Spinal cord (tissue), 10 donors: ENCODE measurements at places on chromosomes 6 and 20. TPM values are rescaled to one million over a fixed set of nuclear protein-coding genes. Genes with fewer than 3 reads are reported as not detected.
A peak's percentile ranks its signal among the peaks of the same experiment; 100 is the strongest.

RUNX2 gene
- total RNA-seq = 0.83 TPM

CAP2 gene
- total RNA-seq = 17.5 TPM

TINAG gene
- 0.10 TPM for total RNA-seq

GRCh38 chr6:132598473-132598872 lies 8.9 kb upstream of the TAAR5 start:
- no peak for DNase-seq

GRCh38 chr6:143026696-143027449 lies 33.8 kb upstream of the AIG1 start:
- DNase-seq = no peak

- peak; percentile 52 for DNase-seq
Measured at GRCh38 chr6:166381733-166382499, 824 bp downstream of the MPC1 start.

NCOA6 gene
- 19.2 TPM for total RNA-seq

DUSP15 gene
- total RNA-seq = 7.8 TPM

DNA sequence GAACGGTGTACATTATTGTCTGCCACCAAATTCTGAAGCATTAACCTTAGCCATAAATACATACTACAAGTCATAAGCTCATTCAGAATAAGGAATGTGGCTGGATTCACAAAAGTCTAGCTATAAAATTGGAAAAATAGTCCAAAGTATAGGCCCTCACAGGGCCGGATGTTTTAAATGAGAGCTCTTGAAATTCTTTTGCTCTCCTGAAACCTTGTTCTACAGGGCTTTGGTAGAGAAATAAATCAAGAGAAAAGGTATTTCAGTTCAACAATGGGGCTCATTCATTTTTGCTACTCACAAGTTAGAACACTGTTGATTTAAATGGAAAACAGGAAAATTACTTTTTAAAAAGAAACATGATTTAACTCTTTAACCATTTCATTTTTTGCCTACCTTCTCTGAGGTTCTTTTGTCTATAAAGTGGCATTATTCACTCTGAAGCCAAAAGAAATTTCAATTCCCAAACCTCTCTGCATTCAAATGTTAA lies 58.0 kb downstream of the PREP start:
- no peak for DNase-seq

GRCh38 chr20:536426-537010 lies 7.1 kb downstream of the CSNK2A1 start:
- no peak for DNase-seq

GRCh38 chr6:105896821-105897095 lies 189.4 kb upstream of the PRDM1 start:
- no peak for DNase-seq

GRCh38 chr20:2753461-2754040 lies 46.9 kb downstream of the CPXM1 start:
- DNase-seq = no peak

- DNase-seq = no peak
Measured at GRCh38 chr6:42503894-42504293, 52.2 kb upstream of the TRERF1 start.

SALL4 gene
- total RNA-seq = 1.3 TPM

DNA sequence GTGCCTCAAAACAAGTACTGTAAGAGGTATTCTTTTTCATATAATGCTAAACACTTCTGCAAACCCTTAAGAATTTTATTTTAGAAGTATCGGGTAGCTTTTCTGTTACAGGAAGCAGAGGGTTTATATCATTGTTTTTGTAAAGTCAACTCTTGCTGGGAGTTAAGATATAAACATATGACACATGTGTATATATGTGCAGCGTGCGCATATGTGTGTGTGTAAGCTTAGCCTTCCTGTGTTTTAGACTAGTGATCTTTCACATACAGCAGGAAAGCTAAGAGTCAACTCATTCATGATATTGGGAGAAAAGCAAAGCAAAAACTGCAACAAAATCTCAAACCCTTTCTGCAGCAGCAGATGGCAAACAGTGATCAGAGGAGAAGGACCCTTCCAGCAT lies 102.4 kb downstream of the ARID1B start:
- no peak for DNase-seq

DNA sequence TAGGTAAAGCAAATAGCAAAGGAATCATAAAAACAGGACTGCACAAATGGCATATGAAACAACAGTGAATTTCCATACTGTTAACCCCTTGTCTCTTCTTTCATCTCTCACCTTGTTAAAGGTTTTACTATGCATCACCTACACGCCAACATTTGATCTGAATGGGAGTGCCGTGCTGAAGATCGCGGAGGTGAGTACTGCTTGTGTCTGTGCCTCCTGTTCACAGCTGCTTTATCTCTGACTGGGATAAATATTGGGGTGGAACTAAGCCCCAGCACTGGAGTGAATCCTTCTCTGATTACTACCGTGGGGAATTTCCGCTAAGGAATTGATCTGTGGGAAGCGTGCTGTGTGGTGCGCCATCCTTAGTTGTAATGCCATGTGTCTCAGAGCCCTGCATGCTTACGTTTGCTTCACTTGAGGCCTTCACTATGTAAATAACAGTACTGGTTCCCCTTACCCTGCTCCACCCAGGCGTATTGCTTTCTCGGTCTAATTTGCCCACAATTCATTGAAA lies 11.4 kb upstream of the PBOV1 start:
- peak; percentile 54 for DNase-seq

ADTRP gene
- total RNA-seq = 0.88 TPM

CUL7 gene
- 36.1 TPM for total RNA-seq

- no peak for DNase-seq
Measured at GRCh38 chr20:37200926-37201826, 21.8 kb upstream of the MROH8 start.

DNA sequence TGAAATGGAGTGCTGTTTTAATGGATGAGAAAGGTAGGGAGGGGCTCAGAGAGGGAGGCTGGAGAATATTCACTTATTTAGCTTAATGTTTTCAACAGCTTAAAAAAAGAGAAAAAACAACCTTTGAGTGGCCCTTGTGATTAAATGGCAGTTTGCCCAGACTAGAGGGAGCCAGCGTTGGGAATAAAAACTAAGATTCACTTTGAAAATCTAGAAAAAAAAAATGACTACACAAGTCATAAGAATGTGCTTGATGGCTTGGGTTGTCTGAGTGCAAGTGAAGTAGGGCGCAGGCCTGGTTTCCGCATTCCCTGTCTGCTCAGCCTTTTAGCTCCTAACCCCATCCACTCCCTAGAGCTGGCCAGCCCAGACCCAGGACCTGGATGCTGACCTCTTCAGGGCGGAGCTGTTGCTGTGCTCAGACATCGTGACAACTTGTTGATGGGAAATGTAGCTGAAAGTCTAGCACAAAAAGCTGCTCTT lies 28.9 kb downstream of the UTRN start:
- DNase-seq = no peak

GRCh38 chr6:134630508-134631121 lies 312.7 kb upstream of the SGK1 start:
- DNase-seq = no peak

DNA sequence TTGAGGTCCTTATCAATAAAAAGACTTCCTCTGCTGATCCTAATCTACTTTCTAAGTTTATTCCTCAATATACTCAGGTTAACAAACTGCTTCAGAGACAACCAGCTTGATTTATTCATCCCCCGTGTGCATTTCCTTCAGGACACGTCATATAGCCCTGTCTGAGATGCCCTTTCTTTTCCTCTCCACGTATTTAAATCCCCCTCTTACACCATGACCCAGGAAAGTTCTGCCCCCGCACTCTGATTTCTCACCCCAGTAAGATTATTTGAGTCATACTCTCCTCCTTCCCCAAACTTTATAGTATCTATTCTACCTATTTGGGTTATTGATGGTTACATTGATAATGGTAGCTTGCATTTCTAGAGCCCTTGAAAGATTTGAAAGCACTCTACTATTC lies 9.8 kb upstream of the CGA start:
- no peak for DNase-seq

DNA sequence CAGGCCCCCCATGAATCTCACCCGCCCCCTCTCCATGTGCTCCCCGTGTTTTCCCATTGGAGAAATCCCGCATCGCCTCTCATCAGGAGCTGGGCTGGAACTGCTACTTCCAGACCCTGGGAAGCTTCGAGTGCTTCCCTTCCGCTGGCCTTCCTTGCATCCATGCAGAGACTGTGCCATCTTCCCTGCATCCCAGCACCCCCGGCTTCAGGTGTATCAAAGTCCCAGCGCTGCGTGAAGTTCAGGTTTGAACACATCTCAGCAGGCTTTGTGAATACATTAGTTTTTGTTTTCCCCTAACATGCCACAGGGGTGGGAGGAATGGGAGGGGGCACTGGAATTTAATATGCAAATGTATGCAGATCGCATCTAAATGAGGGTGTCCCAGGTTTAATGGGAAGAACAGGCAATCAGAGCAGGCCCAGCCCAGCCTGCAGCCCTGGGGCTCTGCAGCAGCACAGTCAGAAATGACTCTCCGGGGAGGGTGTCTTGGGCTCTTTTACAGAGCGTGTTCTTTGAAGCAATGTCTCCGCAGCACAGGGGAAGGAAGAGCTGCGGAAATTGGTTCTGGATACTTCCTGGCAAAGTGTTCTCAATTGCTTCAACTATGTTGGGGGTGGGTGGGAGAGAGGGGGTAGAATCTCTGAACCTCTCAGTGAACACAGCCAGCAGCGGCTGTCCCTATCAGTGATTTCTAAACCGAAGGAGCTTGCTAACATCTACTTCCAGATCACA lies 8.3 kb upstream of the MMP9 start:
- no peak for DNase-seq

GRCh38 chr6:36698871-36699271 lies 1.2 kb downstream of the RAB44 start:
- DNase-seq = no peak

DNA sequence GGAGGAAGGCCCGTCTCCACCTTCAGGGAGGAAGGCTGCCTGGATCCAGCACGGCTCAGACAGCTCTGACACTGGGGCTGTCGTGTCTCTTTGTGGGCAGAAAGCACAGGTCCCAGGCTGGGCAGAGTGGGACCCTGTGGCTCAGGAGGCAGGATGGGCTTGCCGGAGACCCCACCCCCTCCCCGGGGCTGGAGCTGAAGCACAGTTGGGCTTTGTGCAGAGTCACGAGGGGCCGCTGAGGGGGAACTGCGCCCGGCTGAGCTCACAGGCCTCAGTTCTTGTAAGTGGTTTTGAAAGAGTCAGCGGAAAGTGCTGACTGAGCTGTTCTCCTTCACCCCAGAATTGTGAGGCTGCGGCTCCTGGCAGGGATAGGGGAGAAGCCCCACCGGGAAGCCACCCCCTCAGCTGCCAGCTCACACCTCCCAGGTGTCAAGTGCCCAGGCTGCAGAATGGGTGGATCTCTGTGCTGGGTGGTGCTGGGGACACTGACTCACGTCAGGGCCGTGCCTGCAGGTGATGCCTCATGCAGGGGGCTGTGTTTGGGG lies 145.5 kb upstream of the RNF24 start:
- peak; percentile 86 for DNase-seq

DNA sequence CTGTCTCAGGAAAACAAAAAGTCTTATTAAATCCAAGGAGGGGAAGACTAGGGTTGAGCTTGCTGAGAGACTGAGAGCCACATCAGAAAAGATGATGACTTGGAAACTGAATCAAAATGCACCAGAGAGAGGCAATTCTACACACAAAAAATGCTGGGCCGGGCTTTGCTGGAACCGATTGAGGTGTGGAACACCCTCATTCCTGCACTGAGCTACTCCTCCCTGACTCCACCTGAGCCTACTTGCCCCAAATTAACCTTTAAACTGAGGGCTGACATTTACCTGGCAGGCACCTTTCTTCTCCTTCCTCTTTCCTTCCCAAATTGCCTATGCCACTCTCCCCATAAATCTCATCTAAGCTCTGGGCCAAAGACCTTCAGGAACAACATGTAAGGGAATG lies 40.8 kb upstream of the MBOAT1 start:
- DNase-seq = no peak

DNA sequence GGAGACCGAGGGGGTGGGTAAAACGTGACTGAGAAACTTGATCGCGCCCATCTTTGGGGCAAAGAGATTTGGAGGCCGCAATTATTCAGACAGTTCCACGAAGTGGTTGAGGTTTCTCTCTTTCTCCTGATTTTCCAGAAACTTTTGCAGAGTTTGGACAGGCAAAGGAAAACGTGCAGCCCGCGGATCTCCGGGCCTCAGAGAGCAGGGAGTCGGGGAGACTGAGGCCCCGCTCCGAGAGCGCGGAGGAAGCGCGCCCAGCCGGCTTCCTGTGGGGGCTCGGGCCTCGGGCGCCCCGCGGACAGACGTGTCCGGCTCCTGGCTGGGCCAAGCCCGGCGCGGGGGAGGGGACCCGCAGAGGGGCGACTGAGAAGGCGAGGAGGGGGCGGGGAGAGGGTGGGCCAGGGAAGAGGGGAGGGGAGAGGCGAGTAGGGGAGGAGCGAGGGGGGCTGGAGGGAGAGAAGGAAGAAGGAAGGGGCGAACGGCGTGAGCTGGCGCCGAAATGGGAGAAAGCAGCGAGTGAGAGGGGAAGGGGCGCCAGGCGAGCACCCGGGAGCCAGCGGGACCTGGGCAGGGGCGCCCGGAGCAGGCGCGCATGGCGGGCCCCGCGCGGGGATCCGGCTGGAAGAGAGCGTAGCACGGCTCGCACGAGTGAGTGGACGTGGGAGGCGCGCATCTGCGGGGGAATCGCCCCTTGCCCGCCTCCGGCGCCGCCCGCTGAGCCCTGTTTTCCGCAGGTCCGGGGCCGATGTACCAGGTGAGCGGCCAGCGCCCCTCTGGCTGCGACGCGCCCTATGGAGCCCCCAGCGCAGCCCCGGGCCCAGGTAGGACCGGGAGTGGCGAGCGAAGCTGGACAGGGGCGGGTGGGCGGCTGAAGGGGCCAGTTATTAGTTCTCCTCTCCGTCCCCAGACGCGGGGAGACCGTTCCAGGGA lies at the start of gene MDFI:
TSS of gene MDFI (plus strand) at position 467 of the 933 bp plus-strand sequence. CDS start at position 749, 282 bp downstream.
- peak; percentile 73 for DNase-seq

GRCh38 chr6:151207674-151208073 lies 32.1 kb upstream of the AKAP12 start:
- no peak for DNase-seq

- DNase-seq = no peak
Measured at GRCh38 chr6:107102414-107102805, 12.9 kb downstream of the BEND3 start.

GRCh38 chr6:146876271-146877151 lies 277.7 kb downstream of the ADGB start:
- DNase-seq = no peak

MUC22 gene
- total RNA-seq = not detected

GRCh38 chr6:146345598-146345997 lies 198.0 kb upstream of the RAB32 start:
- peak; percentile 58 for DNase-seq

- DNase-seq = no peak
Measured at GRCh38 chr20:62726716-62727583, 18.3 kb downstream of the NTSR1 start.

- no peak for DNase-seq
Measured at GRCh38 chr6:35955071-35955470, 34.2 kb upstream of the SRPK1 start.

SLC35D3 gene
- 0.33 TPM for total RNA-seq

GRCh38 chr6:144047688-144048087 lies 39.6 kb upstream of the PLAGL1 start:
- no peak for DNase-seq

OVOL2 gene
- not detected for total RNA-seq

SPTLC3 gene
- 29.3 TPM for total RNA-seq

GRCh38 chr6:111237852-111238251 lies 150.5 kb downstream of the SLC16A10 start:
- DNase-seq = no peak

GRCh38 chr20:7155282-7155681 lies 387.8 kb downstream of the BMP2 start:
- DNase-seq = no peak

RBCK1 gene
- total RNA-seq = 22.5 TPM

- no peak for DNase-seq
Measured at GRCh38 chr6:44698602-44699001, 311.1 kb downstream of the CDC5L start.
